ENCODE measurements at places on chromosomes 11 and 22.

DNA sequence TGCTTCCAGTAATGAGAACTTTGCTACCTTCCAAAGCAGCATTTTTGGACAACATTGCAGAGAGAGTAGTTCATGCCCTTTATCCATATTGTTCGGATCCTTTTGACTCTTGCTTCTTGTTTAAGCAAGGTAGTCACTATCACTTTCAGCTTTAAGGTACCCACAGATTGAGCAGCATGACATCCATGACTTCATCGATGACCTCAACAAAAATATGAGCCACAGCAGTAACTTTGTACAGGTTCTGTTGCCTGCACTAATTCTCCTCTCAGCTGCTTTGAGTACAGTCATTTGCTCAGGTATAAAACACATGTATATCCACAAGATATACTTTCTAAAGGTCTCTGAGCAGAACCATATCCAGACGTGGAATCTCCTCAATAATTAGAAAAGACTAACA, 546.3 kb downstream of the SOX6 start:
- no peak for DNase-seq

- DNase-seq: no peak
Measured at GRCh38 chr22:44214764-44215163, 34.0 kb downstream of the PARVG start.

DNA sequence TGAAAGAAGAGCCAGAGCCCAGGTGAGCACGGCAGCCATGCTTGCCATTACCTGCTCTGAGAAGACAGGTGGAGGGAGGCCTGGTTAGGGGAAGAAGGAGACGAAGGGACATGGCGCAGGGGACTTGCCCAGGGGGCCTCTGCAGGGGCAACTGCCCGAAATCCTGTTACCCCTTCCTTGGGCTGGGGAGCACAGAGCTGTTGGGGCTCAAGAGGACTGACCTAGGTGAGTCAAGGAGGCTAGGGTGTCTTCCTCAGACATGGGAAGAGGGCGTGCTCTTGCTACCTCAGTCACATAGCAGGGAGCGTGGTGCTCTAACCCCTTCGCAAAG, at the start of gene APOA5:
Gene APOA5, minus strand, starts transcription at position 67 of the 331 bp plus-strand sequence. Its CDS starts 19 bp downstream, at position 48.
- no peak for DNase-seq

DNA sequence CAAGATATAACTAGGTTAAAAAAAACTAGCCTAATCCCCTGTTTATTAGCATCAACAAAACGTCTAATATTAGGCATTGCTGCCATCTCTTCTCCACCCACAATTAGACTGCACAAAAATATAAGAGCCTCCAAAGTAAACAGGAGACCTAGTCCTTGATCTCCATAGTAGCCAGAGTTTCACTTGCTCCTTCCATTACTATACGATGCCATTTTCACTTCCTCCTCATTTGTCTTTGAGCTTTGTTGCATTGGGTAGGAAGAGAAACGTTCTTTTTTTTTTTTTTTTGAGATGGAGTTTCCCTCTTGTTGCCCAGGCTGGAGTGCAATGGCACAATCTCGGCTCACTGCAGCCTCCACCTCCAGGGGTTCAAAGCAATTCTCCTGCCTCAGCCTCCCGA, 42.3 kb upstream of the RDX start:
- DNase-seq: no peak

- DNase-seq: no peak
Measured at GRCh38 chr22:47423861-47424820, 661.7 kb downstream of the TBC1D22A start.

DNA sequence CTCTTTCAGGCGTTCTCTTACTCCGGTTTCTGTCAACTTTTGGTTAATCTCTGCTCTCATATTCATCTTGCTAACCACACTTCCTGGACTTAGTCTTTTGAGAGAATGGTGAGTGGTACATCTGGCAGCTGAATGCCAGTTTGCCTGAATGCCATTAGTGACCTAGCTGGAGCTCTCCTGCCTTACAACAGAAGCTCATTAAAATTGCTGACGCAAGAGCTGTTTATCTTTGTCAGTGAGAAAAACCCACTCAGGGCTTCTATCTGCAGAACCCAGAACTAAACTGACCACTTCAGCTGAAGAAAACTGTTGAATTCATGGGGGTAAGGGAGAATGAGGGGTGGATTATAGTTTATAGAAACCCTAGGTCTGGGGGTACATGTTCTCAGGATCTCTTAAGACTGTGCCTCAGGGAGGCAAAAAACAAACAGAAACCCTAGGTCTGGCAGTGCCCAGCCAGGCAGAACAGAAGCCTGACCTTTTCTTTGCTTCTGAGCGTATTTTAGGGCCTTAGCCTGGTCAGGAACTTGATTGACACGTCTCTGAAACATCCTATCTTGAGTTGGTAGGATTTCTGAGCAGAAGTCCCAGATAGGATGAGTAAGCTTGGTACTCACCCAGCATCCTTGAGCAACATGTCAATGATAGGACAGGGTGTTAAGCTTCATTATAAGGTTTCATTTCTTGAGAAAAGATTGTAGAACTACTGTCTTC, 52.8 kb upstream of the YWHAH start:
- DNase-seq: no peak

DNA sequence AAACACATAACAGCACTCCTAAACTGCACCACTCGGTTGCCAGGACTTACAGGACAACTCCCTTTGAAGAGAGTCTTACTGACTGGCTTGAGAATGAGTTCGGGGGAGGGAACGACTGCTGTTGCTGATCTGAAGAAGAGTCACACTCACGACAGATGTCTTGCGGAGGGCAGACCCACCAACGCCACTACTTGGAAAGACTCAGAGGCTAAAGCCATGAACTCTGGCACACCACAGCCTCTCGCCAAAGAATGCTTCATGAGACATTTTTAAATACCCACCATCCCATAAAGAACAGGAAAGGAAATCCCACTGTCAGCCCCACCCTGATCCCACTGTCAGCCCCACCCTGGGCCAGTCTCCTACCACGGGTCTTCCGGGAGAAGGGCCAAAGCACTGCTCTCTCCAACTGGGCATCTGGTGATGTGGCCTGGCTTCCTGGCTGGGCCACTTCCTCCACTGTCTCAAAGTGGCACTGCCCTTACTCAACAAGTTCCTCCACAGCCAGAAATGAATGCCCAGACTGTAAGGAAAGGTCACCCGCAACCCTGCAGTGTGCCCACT, 73.6 kb downstream of the MICAL3 start:
- no peak for DNase-seq

DNA sequence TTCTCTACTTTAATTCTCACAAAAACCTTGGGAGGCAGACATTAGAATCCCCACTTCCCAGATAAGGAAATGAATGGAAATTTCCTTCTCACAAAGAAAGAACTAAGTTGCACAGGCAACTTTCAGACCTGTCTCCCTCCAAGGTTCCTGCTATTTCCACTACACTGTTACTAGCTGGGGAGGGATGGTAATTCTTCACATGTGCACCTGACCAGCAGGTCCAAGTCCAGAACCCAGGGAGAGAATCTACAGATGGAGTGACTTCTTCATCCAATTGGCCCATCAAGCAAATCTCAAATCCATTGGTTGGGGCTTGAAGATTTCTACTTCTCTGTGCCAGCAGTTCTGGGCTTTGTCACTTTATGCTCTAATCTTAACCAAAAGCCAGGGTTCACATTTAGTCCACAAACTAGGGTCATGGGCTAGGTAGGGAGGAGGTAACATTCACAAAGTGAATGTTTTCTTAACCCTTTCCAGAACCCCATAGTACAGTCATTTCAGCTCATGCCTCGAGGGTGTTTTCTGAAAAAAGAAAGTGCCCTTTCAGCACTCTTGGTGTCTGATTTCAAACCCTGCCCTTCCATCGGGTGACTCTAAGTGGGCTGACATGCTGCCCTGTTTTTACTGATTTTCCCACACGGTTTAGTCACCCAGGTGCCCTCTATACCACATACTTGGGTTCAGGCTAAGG, 2.7 kb downstream of the POU2AF1 start:
- no peak for DNase-seq

GRCh38 chr11:115745066-115745465, 240.9 kb upstream of the CADM1 start:
- no peak for DNase-seq

DNA sequence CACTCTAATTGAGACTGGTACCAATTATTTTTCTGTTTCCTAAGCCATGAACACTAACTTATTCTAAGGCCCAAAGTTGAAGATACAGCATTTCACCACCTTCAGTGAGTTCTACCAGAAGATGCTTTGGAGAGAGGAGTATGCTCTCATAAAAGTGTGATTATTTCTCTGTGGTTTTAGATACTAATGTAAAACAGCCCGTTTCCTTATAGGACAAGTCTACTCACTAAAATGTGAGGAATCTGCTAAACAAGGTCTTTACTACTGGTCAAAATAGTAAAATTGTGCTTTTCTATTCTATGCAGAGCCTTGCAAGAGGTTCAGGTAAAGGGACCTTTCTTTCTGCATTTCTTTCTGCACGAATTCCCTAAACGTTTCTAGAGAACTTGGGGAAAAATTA, 2.4 kb downstream of the LGR4 start:
- DNase-seq: no peak

DNA sequence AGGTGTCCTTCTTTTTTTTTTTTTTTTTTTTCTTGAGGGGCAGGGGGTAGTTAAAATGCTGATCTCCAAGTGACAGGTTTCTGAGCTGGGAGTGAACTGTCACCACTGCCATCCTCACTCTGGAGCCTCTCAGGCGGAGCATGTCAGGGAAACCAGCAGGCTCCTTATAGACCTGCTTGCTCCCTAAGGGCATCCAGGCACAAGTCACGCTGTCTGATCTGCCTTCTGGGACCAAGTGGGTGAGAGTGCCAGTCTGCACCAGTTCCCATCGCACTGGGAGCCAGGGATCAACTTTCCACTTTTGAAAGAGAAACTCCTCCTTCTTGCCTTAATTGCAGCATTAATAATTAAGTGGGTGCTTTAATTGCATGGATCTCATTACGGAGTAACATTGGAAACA, 537.9 kb upstream of the CADM1 start:
- no peak for DNase-seq

- DNase-seq: no peak
Measured at GRCh38 chr11:9462806-9463537, 2.2 kb downstream of the ZNF143 start.

DNA sequence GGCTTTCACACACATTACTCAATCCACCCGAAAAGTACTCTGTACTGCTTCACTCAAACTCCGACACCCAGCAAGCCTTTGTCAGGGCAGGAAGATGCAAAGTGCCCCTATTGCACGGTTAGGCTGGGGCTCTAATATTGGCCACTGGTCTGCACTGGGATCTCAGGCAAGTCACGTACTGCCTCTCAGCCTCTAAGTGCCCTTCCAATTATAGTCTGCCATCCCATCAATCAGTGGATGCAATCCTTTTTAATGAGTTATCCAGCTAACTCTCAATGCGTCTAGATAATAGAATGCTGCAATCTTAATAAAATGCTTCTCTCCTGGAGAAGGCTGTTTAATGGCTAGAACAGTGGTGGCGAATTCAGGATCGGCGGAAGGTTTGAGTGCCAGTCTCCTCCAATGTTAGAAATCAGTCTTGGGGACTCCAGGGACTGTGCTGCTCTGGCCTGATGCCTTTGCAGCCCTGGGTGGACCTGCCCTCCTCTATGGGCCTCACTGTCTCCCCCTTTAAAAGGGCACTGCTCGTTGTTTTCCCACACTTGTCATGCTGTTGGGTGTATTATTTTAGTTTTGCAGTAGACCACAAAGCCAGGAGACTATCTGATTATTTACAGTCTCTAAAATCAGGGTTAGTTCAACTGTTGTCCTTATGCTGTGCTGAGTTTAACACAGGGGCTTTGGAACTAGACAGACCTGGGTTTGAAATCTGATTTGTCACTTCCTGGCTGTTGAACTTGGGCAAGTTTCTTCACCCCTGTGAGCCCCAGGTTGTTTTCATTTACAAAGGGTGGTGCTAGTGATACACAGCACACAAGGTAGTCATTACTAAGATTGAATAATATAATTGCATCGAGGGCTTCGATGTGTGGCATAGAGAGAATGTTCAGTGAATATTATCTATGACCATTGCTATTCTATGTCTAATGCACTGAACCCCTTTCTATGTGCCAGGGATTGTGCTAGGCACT, 36.7 kb downstream of the CLMP start:
- DNase-seq: no peak

Data from GM12891 (cell line).